Heart right ventricle (tissue), 16 donors: ENCODE measurements at places on chromosomes 6 and 20. TPM values are rescaled to one million over a fixed set of nuclear protein-coding genes. Genes with fewer than 3 reads are reported as not detected.

DNA sequence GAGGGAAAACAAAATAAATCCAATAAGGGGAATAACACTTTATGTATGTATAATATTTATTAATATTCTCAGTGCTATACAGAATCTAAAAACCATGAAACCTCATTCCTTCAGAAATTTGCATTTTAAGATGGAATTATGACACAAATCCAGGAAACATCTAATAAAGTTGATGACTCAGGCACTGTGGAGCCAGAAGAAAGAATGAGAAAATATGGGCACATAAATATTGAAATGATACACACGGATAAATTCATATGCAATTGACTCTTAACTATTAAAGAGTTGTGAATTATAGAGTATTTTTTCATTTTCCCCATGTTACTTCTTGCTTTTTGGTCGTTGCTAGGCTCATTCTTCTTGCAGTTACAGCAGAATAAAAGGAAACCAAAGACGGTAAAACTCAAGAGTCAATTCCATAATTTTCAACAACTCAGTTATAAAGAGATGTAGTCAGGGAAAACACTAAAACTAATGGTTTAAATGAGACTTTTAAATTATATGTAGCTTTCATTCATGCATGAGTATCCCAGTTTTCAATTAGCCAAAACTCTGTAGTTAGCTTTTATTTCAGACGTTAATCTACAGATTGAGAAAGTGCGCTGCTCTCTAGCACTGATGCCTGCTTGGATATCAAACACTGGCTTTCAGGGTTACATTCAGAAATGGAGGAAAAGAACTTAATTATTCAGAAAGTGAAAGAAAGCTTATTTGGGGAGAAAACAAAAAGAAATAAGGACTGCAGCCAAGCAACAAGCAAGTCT lies 95.4 kb downstream of the ADGRB3 start:
- no peak for DNase-seq

DNA sequence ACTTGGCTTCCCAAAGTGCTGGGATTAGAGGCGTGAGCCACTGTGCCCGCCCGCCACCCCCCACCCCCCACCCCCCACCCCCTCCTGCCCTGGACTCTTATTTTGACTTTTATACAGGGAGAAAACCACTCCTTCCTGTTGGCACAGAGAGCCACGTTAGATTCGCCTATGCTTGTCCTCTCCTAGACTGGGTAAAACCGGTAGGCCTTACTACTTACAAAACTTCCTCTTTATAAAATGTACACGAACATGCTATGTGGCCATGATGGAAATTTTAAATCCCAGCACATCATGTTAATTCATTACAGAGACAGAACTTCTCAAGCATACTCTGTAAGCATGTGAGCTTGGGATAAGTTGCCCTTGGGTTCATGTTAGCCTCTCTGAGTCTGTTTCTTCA lies 124.2 kb downstream of the SLC24A3 start:
- DNase-seq, result no peak

VNN1 gene
- polyA plus RNA-seq, result 0.44 TPM

GRCh38 chr6:163878698-163879097 lies 464.2 kb downstream of the QKI start:
- DNase-seq, result no peak

GRCh38 chr6:63910863-63911551 lies 275.4 kb downstream of the PHF3 start:
- no peak for DNase-seq

SPEF1 gene
- 0.07 TPM for polyA plus RNA-seq

FAXC gene
- 0.44 TPM for polyA plus RNA-seq

SH3BGRL2 gene
- 4.4 TPM for polyA plus RNA-seq

DNA sequence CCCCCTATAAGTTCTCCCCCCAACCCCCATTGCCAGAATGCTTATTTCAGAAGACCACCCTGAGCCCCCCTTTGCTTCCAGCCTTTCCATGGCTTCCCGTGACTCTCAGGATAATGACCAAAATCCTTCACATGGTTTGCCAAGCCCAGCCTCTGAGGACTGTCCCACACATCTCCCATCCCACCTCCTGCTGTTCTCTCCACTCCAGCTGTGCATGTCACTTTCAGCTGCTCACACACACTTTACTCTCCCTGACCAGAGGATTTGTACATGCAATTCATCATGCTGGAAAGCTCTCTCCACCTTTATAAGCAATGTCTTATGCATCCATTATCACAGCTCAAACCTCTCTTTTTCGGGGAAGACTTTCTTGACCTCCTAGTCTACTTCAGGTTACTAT lies 164.2 kb downstream of the PRL start:
- no peak for DNase-seq

HDGFL1 gene
- not detected for polyA plus RNA-seq
